ENCODE measurements at places on chromosomes 3 and 15.

DNA sequence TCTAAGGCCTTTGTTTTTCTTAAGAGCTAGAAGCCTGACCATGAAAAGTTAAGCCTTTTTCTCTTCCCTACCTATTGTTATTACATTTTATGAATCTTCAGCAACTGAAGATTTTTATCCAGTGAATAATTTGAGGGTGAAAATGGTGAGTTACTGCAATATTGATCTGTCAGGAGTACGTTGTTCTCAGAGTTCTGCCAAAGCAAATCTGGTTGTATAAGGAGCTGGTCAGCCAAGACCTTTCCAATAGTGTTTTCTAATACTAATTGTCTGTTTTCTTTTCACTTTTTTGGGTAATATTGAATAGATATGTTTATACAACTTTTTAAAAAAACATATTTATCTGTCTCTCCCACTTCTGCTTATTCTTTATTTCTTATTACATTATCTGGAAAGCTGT lies 15.0 kb downstream of the SPTSSB start:
- DNase-seq: no peak

GRCh38 chr3:58588030-58588614 lies 10.9 kb upstream of the FAM107A start:
- no peak for DNase-seq

GRCh38 chr3:172464306-172464705 lies 16.1 kb upstream of the GHSR start:
- DNase-seq: no peak

- no peak for DNase-seq
These were observed 71.0 kb downstream of the THSD4 start for GRCh38 chr15:71186267-71186666.

GRCh38 chr15:81779181-81779580 lies 266.6 kb downstream of the MEX3B start:
- DNase-seq: no peak

GRCh38 chr3:106242781-106243180 lies 374.0 kb upstream of the CBLB start:
- DNase-seq: no peak
